ENCODE measurements at places on chromosomes 3 and 15.
A peak's percentile ranks its signal among the peaks of the same experiment; 100 is the strongest.

DNA sequence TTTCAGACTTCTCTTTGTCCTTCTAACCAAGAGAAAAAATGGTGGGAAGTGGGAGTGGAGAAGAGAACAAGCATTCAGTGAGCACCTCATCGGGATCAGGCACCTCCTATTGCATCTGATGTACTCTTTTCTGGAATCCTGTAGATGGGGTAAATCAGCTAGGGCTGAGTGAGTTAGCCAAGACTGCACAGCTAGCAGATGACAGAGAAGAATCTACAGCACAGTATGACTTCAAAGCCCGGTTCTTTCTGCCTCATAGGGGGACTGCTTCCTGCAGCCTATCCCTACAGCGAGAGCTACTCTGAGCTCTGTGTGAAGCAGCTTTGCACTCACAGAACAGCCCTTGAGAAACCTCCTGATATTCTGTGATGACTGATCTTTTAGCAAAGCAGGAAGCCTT is 275.2 kb upstream of the MEIS2 start:
- DNase-seq, result no peak

GRCh38 chr3:107861904-107862303 is 228.9 kb downstream of the CD47 start:
- peak; percentile 20 for DNase-seq

GRCh38 chr3:171959532-171960089 is 79.8 kb upstream of the FNDC3B start:
- no peak for DNase-seq

- DNase-seq, result no peak
Measured at GRCh38 chr3:81884791-81885190, 123.3 kb upstream of the GBE1 start.

DNA sequence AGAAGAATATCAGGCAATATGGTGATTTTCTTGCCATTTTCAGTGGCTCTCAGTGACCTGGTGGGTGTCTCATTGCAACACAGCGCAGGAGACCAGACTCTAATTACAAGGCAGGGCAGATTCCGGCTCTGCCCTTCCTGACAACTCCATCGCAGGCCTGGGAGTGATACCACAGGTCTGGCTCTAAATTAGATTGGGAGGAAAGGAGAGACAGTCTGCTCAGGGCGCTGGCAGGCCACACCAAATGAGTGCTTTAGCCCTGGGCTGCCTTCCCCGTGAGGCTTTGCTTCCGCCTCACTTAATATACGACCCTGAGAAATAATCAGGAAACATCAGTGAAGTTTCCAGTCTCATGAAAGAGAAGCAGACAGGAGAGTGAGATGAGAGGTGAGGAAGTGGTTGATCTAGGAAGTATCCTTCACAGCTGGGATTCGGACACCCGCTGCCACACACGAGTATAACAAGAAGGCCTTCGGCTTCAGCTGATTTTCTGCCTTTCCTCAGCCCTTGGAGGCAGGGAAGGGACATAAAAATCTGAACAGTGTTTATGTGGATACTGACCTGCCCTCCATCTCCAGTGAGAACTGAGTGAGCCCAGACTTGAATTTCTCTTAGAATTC is 73.7 kb upstream of the PROK2 start:
- DNase-seq, result no peak
